ENCODE measurements at places on chromosomes 11 and 22.

GRCh38 chr11:70073871-70074371 is 4.2 kb upstream of the ANO1 start:
- no peak for DNase-seq

- no peak for DNase-seq
Measured at GRCh38 chr22:27554106-27554811, 247.3 kb downstream of the MN1 start.

DNA sequence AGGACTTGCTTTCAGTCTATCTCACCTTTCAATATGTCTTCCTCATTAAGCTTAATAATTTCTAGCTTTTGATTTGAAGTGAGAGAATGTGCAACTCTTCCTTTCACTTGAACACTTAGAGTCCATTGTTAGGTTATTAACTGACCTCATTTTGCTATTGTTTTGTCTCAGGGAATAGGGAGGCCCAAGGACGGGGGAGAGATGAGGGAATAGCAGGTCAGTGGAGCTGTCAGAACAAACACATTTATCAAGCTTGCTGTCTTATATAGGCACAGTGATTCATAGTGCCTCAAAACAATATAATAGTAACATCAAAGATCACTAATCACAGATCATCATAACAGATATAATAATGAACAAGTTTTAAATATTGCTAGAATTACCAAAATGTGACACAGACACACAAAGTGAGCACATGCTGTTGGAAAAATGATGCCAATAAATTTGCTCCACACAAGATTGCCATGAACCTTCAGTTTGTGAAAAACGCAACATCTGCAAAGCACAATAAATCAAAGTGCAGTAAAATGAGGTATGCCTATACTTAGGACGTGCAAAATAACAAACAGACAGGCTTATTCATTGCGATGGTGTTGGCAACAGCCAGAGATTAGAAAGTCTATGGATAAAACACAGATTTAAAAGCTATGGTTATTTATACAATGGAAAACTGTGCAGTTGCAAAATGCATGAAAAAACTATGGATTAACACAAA is 106.3 kb upstream of the TEAD1 start:
- no peak for DNase-seq

GRCh38 chr11:65934014-65934413 is 11.3 kb upstream of the TSGA10IP start:
- no peak for DNase-seq

- no peak for DNase-seq
Measured at GRCh38 chr11:6646918-6647679, 8.5 kb downstream of the DCHS1 start.

DNA sequence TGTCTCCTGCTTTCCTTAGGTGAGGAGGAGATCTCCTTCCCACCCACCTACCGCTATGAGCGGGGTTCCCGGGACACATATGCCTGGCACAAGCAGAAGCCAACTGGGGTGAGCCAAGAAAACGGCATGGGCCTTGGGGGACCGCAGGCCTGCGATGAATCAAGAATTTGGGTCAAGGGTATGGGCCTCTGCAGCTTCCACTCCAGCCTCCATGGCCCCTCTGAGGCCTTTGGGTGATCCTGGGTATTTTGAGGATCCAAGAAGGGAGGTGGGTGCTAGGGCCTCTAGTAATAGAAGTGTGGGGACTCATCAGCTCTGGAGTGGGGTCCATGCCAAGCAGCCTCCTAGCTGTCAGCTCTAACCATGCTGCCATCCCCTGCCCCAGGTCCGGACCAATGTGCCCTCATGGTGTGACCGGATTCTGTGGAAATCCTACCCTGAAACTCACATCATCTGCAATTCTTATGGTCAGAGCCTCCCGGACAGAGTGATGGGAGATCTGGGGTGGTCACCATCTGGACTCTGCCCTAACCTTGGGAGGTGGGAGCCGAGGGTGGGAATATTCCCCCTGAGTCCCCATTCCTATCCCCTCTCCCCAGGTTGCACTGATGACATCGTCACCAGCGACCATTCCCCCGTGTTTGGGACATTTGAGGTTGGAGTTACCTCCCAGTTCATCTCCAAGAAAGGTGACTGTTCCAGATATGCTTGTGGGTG is 8.6 kb downstream of the INPPL1 start:
- no peak for DNase-seq

GRCh38 chr11:134346101-134346975 is 14.6 kb downstream of the GLB1L2 start:
- DNase-seq: no peak

DNA sequence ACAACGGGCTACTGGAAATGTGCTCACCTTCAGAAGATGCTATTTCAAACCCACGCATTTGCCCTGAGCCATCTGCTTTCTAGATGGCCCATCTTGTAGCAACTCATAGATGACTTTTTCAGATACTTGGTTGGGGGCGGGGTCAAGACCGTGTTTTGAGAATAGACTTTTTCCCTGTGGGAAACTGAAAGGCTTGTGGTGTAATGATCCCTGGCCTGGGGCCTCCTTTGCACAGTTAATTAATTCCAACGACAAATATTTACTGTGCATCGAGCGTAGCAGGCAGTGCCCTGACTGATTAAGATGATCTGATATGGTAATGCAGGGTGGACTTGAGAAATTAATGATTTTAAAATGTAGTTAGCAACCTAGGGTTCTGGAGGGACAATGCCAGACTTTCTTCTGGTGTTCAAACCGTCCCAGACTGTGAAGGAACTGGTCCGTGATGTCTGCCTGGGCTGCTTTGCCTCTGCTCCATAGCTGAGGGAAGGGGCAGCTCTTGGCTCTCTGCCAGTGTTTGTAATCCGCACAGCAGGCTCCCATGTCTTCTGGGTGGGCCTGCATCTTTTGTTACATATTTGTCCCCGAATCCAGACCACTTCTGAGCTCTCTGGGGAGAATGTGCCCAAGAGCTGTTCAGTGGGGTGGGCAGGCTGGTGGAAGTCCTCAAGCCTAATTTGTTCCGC is 84.8 kb downstream of the ADAMTS15 start:
- DNase-seq: no peak

DNA sequence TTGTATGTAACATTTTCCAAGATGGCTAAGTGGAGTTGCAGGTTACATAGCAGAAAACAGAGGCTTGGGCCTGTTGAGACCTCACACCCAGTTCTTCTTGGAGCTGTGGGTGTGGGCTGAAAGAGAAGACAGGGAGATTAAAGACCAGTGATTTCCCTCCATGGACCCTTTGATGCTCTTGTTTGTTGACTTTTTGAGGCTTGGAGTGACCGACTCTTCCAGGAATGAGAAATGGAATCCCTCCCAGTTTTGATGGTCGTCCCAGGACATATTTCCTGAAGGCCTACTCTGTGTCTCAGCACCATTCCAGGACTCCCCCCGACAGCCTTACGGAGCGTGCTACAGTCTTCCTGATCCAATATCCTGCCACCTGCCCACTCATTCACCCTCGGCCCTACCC is 96.9 kb downstream of the PTPRJ start:
- DNase-seq: no peak

DNA sequence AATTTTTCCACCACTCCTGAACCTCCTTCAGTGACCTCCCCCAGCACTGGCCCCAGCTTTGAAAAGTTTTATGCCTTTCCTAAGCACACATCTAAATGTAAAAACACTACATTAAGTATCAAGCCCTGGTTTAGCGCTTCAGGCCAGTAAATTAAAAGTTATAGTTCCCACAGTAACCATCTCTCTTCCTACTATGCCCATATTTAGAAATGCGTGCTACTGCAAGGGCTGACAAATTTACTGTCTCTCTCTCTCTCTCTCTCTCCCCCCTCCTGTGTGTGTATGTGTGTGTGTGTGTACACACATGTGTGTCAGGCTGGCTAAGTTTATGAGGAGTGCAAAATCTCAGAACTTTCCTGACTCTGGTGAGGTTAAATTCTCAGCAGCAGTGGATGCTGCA is 231.4 kb downstream of the LARGE1 start:
- DNase-seq: no peak

DNA sequence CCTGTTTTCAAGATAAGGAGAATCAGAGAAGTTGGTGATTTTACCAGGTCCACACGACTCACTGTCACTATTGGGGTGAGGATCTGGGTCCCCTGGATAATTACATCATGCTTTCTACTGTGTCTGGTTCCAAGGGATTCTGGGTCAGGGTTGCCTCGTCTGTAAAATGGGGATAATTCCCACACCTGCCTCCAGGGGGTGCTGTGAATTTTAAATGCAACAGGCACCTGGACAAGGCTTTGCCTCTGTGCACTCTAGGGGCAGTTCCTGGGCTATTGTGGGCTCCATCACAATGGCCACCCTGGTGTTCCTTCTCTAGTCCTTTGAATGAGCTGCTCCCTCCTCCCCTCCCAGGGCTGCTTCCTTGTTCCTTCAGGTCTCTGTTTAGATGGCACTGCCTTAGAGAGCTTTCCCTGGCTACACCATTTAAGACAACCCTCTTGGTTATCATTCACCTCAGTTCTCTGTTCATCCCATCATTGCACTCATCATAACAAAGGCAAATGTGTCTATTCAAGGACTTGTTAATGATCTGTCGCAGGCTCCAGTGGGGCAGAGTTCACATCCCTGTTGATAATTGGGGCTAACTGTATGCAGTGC is 178.6 kb downstream of the MIAT start:
- DNase-seq: no peak

DNA sequence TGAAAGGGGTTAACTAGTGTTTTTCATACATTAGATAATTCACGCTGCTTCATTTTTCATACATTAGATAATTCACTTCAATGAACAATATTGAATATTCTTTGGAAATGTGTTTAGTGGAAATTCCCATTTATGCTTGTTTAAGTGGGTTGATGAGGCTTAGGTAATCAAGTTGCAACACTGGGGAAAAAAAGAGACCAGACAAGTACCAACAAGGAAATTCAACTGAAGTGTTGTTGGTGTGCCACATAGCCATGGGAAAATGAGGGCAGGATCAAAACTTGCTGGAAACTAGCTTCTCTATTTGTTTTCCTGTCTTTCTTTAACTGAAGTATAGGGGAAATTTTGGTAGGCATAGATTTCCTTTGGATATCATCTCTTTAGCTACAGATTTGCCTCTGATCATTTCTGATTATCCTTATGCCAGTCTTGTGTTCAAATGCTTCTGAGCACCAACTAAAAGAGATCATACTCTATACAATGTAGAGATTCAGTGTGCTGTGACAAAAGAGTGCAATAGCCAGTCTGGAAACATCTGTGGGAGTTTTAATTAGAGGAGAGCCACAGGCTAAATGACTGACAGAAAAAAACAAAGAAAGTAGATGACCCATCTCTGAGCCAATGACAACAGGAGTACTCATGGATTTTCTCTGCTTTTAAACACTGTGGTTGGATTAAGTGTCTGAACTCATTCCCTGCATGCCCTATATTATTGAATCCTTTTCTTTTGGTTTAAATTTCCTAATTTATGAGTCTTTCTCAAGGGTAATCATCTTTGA is 67.6 kb upstream of the CTSC start:
- DNase-seq: no peak

DNA sequence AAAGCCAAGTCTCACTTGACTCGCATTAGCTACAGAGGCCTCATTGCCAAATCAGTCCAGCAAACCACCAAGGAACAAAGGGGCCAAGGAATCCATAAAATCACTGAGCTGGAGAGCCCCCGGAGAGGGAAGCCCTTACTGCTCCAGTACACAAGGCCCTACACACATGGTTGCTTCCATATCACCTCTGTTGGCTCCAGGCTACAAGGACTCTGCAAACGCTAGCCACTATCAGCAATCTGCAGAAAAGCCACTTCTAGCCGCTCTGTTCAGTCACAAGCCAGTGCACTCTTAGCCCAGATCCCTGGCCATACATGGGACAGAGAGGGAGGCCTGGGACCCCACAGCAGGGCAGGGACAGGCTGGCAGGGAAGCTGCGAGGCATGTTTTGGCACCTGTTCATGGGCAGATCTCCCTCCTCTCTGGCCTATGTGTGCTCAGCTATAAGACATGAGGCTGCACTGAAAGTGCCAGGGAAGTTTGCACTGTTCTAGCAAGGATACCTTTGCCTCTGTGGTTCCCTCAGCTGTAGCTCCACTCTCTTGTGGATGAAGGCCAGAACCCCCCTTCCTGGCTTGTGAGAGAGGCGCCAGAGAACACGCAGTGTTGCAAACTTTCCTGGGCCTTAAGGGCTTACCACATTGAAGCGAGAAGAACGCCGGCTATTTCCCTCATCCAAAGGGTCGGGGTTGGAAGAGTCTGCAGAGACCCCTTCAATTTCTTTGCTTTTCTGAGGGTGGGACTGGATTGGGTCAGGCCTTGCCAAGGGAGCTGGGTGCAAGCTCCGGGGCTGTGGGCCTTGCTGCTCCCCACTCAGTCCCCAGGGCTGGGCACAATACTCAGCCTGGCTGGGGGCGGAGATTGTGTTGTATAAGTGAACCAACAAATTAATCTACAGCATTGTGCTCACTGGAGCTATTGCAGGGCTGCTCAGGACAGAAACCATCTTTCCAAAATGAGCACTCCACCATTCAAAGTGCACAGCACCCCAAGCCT is 108.7 kb upstream of the PITPNB start:
- no peak for DNase-seq

GRCh38 chr22:41286639-41287091 is 678 bp upstream of the RANGAP1 start:
- no peak for DNase-seq

GRCh38 chr22:35205961-35206360 is 51.3 kb upstream of the HMGXB4 start:
- no peak for DNase-seq

DNA sequence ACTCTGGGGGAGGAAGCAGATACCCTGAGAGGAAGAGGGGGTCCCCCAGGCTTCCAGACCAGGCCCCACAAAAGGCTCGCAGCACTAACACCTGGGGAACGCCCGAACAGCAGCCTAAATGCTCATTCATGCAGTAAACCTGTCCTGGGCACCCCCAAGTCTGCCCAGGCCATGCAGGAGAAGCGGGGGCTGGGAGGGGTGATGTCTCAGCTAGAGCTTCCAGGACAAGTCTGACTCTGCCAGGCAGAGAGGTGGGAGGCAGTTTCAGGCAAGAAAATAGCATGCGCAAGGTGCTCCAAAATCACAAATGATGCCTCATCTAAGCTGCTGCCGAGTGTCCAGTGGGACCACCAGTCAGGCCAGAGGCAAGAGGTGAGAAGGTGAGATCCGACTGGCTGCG is 14.6 kb downstream of the CABP7 start:
- DNase-seq: no peak

- no peak for DNase-seq
Measured at GRCh38 chr22:46139895-46140350, 10.4 kb upstream of the PPARA start.

GRCh38 chr11:3720997-3721396 is 49.8 kb upstream of the CHRNA10 start:
- no peak for DNase-seq

GRCh38 chr11:6228520-6228919 is 5.9 kb downstream of the FHIP1B start:
- DNase-seq: no peak

DNA sequence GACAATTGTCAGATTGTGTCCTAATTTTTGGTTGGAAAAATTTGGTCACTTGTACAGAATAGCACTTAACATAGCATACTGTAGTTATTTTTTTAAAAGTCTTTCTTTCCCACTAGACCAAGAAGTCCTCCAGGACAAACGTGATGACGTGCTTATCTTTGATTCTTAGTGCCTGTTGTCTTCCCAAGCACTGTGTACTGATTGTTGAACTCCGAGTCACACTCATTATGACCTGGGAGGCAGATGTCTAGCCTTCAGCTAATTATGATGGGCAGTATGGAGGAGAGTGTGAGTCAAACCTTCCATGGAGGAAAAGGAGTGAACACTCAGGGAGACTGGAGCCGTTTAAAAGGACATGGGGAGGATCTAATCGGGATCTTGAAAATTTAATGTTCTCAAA is 119.8 kb downstream of the SPON1 start:
- DNase-seq: no peak

GRCh38 chr11:104410336-104410735 is 246.4 kb upstream of the PDGFD start:
- no peak for DNase-seq

GRCh38 chr11:119315131-119316015 is 1.6 kb downstream of the MCAM start:
- DNase-seq: peak; percentile 75

- no peak for DNase-seq
Measured at GRCh38 chr11:9203691-9204311, 61.3 kb downstream of the DENND5A start.

All from anterior cingulate cortex (tissue), 58 donors.